Hindlimb muscle (tissue), 1 donor: ENCODE measurements at places on chromosomes 4 and X. TPM values are rescaled to one million over a fixed set of nuclear protein-coding genes. Genes with fewer than 3 reads are reported as not detected.

DNA sequence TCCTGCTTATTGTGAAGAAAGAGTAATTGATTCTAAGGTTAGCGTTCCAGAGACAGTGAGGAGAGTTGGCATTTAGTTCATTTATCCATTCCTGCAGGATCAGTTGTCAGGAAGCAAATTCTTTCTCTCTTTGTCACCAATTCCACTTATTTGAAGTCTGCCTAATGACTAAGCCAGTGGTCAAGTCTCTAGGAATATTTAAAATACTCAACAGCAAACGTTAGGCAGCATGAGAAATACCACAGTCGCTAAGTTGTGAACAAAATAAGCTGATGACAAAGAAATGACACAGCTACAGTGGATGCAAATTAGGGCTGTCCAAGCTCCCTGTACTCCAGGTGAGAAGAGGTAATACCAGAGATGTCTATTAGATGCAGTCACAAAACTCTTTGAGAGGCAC is 6.6 kb upstream of the MAGEB17 start:
- no peak for DNase-seq

DNA sequence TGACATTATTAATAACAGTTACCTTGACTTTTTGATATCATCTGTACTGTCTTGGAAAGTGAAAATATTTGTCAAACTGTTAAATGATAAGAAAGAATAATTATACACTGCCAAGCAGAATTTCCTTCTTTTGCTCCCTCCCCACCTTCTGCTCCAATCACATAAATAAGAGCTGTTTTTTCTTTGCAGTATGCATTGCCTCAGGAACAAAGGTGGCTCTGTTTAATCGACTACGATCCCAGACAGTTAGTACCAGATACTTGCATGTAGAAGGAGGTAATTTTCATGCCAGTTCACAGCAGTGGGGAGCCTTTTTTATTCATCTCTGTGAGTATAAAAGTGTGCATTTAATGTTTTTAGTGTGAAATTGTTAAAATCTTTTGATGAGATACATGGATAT is 66.1 kb downstream of the CCKAR start:
- DNase-seq: no peak

DNA sequence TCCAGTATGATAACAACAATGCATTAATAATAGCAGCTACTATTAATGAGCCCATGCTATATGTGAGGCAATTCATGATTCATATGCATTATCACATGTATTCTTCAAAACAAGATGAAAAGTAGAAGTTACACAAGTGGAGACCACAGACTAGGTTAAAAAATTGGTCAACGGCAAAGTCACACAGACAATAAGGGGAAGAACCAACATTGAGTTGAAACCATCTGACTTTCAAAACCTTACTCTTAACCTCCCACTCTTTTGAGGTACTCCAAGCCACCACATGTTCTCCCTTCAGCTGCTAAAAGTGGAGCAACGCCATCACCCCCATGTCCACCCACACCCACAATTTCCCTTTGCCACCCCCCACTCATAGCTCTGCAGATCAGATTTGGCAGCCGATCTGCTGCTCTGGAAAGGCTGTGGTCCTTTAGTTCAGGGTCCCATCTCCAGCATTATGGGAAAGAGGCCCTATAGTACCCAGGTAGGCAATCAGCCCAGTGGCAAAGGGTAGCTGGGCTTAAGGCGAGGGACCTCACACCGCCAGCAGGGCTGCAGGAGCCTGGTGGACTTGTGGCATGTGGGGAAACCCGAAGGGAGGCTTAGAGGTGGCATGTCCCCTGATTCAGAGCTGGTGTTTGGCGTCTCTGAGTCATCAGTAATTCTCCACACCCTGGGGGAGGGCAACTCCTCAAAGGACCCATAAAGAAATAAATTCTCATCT is 33.5 kb upstream of the CYBB start:
- DNase-seq: no peak

DNA sequence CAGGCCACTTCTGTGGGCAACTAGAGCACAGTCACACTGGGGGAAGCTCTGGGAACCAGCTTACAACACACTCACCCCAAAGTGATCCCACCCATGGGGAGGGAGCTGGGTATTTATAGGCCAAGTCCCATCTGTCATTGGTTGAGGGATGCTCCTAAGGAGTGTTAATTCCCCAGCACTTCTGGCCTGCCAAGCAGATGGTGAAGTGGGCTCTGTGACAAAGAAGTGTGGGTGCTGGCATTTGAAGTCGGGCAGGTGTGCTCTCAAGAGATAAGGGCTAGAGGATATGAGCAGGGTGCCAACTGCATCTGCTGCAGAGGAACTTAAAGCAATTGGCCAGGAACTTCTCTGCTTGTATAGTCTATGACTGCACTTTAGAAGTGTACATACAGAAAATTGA is 30.9 kb downstream of the PTCHD1 start:
- no peak for DNase-seq

- DNase-seq: no peak
Measured at GRCh38 chr4:127844601-127845116, 36.0 kb upstream of the PLK4 start.

Gene DRP2
- polyA plus RNA-seq: 2.1 TPM
